ENCODE measurements at places on chromosomes 5 and 9.

- DNase-seq: no peak
Observed at GRCh38 chr9:114606597-114607207, 4.4 kb upstream of the TMEM268 start.

GRCh38 chr9:1839909-1840308 is 175.2 kb upstream of the SMARCA2 start:
- no peak for DNase-seq

DNA sequence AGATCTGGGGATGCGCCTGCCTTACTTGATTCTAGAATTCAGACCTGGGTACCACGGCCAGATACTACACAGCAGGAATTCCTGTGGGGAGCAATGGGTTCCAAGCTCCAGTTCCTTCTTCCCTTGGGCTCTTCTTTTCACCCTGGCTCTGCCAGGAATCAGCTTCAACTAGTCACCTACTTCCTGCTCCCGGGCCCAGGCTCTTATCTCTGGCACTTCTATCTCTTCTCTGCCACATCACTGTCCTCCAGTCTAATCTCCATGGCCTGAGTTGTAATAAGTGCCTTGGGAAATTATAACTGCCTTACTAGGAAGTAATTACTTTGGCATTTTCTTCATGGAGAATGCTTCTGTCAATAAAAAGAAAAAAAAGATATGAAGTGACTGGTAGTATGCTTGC is 26.2 kb upstream of the SERINC5 start:
- no peak for DNase-seq

DNA sequence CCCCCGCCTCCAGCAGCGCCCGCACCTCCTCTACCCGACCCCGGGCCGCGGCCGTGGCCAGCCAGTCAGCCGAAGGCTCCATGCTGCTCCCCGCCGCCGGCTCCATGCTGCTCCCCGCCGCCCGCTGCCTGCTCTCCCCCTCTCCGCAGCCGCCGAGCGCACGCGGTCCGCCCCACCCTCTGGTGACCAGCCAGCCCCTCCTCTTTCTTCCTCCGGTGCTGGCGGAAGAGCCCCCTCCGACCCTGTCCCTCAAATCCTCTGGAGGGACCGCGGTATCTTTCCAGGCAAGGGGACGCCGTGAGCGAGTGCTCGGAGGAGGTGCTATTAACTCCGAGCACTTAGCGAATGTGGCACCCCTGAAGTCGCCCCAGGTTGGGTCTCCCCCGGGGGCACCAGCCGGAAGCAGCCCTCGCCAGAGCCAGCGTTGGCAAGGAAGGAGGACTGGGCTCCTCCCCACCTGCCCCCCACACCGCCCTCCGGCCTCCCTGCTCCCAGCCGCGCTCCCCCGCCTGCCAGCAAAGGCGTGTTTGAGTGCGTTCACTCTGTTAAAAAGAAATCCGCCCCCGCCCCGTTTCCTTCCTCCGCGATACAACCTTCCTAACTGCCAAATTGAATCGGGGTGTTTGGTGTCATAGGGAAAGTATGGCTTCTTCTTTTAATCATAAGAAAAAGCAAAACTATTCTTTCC is 19.3 kb downstream of the CDKN2A start:
- DNase-seq: peak; percentile 24

DNA sequence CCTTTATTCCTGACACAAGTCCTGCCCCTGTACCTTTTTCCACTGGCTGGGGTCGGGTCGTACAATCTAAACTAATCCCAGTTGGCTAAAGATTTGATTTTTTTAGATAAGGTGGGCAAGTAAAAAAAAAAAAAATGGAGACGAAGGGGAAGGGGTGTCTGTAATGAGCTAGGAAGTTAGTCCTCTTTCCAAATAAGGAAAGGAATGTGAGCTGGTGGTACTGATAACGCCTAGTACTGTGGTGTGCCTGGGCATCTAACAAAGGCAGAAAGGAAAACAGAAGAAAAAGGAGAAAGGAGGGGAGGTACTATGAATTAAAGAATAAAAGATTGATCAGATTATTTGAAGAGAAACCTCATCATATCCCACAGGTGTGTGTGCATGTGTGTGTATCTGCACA is 21.3 kb downstream of the PRDM9 start:
- no peak for DNase-seq

DNA sequence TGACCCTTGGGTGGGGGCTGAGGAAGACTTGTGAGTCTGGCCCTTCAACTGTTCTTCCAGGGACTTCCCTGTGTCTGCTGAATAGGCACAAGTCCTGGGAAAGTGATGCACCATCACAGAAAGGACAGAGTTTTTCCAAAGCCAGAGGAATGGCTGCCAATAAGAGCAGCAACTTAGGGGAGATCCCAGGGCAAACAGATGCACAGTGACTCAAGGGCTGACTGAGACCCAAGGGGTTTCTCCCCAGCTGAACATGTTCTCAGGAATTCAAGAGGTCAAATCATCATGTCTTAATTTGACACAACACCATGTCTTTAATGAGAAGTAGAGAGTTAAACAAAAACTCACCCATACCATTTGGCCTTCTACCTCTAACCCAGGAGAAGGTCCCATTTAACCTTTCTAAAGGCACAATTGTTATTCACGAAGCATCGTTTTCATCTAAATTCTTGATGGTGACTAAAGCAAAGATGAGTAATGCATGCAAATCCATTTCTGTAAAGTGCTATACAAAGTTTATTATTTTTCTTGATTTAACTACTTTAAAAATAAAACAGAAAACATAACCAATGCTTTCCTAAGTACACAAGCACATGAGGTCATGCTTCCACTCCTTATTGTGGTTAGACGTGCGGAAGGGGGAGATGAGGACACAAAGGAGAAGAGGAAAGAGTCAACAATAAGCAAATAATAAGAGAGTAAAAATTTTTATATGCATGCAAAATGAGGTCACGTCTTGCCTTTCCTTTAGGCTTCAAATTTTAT is 324.1 kb downstream of the PLK2 start:
- DNase-seq: no peak

GRCh38 chr5:962386-962785 is 46.2 kb upstream of the NKD2 start:
- DNase-seq: no peak

DNA sequence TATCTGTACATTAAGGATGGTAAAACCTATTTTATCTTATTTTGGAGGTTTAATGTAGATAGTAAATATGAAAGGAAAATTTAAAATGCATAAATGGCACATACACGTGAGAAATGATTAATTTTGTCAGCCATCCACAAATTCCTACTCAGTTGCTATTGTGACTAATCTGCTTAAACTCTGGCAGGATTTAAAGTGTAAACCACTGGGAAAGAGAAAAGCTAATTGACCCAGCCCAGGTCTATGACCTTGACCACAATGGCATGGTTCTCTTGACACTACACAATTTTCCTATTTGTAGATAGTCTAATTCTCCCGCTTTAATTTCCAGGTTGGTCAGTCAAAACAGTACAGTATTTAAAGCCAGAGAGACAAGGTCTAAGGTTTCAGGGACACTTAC is 459.0 kb upstream of the KLF4 start:
- no peak for DNase-seq

- DNase-seq: no peak
Observed at GRCh38 chr5:141654298-141654697, 3.1 kb upstream of the FCHSD1 start.

- DNase-seq: no peak
Observed at GRCh38 chr9:129674229-129674628, 8.8 kb downstream of the PRRX2 start.

DNA sequence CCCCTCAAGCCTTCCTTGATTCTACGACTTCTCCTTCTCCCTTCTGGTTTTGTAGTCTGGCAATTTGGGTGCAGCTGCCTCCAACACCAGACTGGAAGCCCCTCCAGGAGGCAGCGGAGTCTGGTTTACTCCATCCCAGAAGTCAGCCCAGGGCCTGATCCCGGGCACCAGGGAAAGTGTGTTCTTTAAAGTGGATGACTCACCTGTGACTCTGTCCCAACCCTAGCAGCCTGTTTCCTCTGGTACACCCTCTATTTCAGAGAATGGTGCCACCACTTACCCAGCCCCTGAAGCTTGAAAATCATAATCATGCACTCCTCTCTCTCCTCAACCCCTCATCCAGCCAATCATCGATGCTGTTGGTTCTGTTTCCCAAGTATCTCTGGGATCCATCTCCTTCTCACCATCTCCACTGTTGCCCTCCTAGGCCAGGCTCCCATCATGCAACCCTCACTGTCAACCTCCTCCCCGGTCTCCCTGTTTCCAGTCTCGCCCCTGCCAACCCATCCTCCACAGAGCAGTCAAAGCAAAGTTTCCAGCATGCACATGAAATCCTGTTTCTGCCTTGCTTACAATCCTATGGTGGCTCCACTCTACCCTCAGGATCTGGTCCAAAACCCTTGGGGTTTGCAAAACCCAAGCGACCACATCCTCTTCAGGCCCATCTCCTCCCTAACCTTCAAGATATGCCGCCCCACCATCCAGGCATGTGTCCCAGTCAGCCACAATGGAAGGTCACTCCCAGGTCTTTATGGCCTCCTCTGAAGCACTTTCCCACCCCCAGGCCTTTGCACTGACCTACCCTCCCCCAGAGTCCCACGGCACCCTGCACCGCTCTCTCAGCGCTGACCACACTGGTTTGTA is 10.5 kb downstream of the LHX6 start:
- no peak for DNase-seq

DNA sequence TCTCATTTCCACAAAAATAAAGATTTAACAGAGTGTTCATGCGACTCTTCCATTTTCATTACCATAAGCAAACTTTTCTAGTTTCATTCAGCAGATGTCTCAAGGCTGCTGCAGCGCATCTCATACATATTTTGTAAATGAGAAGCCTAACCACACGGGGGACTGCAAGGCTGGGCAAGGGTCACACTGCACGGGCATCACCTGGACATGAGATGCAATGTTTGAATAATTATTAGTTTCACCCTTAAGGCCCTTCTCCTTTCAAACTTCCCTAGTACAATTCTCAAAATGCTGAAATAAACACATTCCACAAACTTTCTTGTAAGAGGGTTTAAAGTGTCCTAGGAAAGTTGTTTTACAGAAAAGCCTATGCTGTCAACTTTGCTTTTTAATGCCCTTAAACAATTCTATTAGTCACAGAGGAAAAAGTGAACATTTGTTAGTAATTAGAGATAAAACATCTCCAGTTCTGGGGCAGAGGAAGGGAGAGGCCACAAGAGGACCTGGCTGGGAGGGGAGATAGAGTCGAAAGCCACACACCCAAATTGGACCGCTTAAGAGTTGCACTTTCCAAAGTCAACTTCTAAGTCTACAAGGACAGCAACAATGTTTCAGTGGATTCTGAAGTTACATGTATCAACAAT is 1.3 kb downstream of the DENND1A start:
- no peak for DNase-seq

DNA sequence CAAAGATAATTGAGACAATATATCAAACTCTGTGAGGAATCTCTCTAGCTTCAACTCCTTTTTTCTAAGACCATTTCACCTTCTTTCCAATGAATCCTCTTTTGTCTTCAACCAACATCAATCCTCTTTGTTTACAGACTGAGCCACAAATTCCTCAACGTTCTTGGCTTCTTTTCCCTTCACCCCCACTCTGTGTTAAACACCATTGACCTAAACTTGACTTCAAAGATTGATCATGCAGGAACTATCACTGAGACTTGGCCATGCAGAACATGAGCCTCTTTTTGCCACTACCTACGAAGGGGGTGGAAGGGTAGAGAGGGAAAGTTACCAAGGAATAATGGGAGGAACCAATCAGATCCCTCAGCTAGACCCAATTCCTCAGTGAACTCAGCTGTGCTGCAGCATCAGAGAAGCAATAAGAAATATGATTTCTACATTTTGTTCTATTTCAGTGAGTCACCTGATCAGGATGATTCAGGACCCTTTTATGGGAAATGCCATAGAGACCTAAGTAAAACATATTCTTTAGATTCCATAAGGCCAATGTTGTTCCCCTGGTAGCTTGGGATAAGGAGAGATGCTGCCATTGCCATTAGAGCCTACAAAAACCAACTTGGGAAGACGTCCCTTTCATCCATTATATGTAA is 187.7 kb upstream of the RGMB start:
- DNase-seq: no peak

- no peak for DNase-seq
Observed at GRCh38 chr9:127742435-127743088, 7.5 kb upstream of the TOR2A start.

DNA sequence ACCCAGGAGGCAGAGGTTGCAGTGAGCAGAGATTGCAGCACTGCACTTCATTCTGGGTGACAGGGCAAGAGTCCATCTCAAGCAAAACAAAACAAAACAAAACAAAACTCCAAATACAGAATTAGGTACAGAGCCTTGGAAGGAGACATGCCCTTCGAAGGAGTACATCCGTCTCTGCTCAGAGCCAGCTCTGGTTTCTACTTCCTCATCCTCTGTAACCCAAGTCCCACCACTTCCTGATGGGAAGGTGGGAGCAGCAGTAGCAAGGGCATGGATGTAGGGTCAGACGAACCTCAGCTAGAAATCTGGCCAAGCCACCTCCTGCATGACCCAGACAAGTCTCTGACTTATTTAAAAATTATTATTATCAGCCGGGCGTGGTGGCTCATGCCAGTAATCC is 16.5 kb upstream of the STXBP1 start:
- no peak for DNase-seq

DNA sequence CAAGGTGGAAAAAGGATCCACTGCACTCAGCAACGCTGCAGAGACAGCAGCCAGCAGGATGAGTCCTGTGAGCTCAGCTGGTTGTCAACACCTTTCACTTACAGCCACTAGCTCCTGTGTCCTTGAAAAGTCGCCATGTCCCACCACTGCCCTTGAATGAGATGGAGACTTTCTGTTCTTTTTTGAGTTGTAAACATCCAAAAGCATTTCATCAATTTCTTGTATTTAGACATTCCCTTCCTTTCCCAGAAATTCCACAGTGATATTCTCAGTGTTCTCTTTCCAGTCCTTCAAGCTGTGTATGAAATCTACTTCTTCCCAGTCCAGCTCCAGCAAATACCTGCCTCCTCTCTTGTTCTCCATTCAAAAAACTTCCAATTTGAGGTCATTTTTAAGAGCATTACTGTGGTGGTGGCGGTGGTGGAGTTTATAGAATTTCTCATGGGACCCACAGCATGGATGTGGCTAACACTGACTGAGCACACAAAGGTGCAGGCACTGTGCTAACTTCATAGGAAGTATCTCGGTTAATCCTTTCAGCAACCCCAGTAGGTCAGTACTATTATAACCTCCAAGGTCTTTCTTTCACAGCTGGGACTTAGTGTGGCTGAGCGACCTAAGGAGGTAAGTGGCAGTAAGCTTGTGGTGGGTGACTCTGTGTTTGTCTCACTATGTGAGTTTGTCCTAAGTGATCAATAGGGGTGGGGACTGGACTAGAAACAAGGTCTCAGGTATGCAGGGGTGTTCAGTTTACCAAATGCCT is 15.0 kb upstream of the GPX3 start:
- DNase-seq: no peak

- no peak for DNase-seq
Observed at GRCh38 chr9:111952559-111952958, 55.9 kb downstream of the UGCG start.

- no peak for DNase-seq
Observed at GRCh38 chr9:75414371-75415160, 326.3 kb downstream of the OSTF1 start.

DNA sequence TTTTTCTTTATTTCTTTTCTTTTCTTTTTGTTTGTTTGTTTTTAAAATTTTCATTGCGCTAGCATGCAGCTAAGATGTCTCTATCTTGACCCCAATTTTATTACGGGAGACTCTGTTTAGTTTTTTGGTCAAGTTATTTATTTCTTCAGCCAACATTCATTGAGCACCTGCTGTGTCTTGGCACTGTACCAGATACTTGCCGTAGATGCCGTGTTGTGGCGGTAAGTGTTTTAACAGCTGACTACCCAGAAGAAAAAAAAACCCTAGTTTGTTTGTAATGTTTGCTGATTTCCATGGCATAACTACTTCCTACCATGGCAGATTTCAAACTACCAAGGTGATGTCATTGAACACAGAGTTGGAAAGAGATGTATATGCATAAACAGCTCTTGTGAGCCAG is 65.0 kb downstream of the UGCG start:
- DNase-seq: no peak

- no peak for DNase-seq
Observed at GRCh38 chr5:160626322-160626721, 204.7 kb downstream of the PTTG1 start.

Data from stimulated activated CD8-positive, alpha-beta memory T cell treated with anti-CD3 and anti-CD28 coated beads, Interleukin-2, amount 100 ng/mL, for 48 hours (primary cell).